ENCODE measurements at places on chromosomes 12 and 14.

GRCh38 chr12:2172491-2173214, 119.9 kb downstream of the CACNA1C start:
- no peak for DNase-seq

DNA sequence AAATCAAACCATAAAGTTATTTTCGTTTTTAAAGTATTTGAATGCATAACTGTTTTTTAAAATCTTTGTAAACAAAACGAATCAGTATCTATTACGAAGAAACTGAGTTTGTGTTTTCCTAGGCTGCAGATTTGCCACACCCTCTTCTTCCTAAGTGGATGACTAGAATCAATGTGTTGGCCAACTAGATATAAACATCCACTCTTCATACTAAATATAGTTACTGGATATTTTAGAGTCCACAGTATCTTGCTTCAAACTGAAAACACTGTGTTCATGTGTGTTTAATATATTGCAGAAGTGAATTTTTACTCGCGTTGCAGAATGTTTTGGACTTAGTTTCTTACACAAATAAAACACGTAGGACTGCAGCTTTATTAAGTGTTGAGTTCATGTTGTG, 63.2 kb downstream of the KLHL28 start:
- no peak for DNase-seq

DNA sequence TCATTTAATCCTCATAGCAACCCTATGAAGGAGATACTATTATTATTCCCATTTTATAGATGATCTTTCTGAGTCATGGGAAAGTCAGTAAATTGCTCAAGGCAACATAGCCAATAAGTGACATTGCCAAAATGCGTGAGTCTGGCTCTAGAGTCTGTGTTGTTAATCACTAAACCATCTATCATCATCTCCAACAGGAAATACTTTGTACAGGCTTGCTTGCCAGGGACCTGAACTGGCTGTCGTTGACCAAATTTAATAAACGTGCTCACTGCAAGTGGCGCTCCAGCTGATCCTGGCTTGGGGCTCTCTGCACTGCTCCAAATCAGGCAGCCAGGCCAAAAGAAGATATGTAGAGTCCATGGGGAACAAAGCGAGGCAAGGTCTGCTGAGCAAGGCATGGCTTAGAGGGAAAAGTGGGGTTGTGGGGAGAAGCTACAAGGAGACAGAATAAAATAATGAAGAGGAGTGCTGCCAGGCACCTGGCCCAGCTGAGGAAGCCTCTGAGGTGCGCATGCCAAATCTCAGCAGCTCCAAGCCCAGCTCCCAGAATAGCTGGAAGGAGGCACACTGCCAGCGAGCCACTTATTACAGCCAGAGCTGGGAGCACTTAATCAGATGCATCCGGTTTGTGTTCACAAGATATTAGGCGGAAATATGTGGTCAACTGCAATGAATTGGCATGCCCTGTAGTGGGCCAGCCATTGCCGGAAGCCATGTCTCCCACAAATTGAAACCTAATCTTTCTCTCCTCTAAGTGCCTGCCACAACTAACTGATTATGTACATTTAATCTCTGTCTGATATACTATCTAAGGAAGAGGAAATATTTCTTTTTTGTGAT, 43.3 kb upstream of the PTPRO start:
- peak; percentile 75 for DNase-seq

DNA sequence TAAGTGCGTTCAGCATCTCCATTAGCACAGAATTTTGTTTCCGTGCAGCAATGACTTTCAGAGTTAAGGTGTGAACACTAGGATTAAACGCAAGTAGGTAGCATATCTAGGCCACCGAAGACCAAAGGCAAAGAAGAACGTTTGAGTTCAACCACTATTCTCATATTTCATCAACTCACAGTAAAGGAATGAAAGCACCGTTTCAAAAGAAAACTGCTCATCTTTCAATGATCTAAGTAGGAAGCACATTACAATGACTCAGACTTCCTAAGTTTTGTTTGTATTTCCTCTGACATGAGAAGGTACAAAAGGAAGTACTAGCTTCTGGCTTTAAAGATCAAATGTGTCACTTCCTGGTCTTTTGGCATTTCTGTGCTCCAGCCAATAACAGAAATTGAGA, 57.6 kb downstream of the ACADS start:
- DNase-seq = no peak

GRCh38 chr12:78439666-78440065, 424.9 kb upstream of the SYT1 start:
- DNase-seq = no peak

- DNase-seq = no peak
Observed at GRCh38 chr12:80776706-80777105, 60.0 kb downstream of the MYF5 start.

DNA sequence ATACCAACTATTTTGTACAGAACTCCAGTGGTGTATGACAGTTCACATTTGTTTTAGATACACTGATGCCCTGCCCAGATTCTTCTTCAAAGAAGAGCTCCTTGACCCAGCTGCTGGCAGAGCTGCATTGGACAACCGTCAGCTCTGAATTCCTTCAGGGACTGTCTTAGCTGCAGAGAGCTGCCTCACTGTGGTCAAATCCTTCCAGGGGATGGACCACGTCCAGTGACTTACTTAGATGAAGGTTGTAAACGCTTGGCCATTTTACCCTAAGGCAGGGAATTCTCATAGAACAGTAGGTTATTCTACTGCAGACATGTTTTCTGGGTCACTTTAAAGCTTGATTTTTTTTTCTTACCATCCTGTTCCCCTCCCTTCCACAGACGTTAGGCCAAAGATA, 905.0 kb upstream of the ATXN7L3B start:
- DNase-seq = no peak

GRCh38 chr14:105030836-105031396, 10.0 kb upstream of the CDCA4 start:
- peak; percentile 23 for DNase-seq

- no peak for DNase-seq
Observed at GRCh38 chr14:100819453-100819828, 6.5 kb upstream of the MEG3 start.

DNA sequence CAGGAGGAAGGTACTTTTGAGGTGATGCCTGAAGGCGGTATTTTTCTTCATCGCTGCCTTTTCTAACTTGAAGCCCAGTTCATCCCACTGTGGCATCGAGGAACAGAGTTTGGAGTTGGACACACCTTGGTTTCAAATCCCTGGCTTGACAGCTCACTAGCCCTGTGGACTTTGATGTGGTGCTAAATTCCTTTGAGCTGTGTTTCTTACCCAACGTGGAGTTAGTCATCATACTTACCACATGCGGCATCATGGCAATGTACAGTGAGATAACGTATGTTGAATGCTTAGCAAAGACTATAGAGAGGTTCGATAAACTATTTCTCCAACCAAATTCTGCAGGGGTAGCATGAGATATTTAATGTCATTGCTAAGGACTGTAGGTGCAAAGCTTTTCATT, 3.4 kb downstream of the PLEKHG3 start:
- DNase-seq = no peak

- no peak for DNase-seq
Observed at GRCh38 chr14:76997257-76997970, 31.1 kb downstream of the IRF2BPL start.

All from T47D (cell line).